ENCODE measurements at places on chromosomes 13 and 19.

GRCh38 chr13:30107521-30108136 lies 199.7 kb downstream of the KATNAL1 start:
- DNase-seq = peak; percentile 89

- no peak for DNase-seq
Measured at GRCh38 chr13:100794575-100794974, 120.0 kb upstream of the TMTC4 start.

DNA sequence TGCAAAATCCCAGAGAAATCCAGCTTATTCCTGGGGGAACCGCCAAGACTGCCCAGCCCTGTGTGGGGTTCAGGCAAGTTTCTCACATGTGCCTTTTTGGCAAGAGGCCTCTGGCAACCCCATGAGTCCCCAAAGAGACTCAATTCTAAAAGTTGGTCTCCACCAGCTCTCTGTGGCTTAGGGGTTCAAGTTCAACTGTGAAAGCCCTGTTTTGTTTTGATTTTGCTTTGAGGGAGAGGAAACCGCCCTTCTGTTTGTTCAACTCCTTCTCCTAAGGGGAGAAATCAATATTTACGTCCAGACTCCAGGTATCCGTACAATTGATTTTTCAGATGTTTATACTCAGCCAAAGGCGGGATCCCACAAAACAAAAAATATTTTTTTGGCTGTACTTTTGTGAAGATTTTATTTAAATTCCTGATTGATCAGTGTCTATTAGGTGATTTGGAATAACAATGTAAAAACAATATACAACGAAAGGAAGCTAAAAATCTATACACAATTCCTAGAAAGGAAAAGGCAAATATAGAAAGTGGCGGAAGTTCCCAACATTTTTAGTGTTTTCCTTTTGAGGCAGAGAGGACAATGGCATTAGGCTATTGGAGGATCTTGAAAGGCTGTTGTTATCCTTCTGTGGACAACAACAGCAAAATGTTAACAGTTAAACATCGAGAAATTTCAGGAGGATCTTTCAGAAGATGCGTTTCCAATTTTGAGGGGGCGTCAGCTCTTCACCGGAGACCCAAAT lies 583 bp upstream of the LDLR start:
- no peak for DNase-seq

DNA sequence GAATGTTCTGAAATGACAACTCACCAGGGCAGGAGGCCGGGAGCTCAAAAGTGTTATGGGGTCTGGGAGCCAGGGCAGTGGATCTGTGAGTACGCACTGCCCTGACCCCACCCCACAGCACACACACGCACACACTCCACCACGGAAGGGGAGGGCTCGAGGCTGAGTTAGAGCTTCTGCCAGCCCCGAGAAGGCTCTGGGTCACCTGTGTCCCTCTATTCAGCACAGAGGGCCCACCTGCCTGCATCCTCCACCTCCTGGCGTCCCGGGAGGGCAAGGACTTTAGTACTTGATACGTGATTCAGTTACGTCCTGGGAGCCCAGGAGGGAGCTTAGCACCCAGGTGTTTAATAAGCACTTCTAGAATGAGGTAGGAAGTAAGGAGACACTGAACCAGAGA lies 190.0 kb upstream of the GPR12 start:
- no peak for DNase-seq

GRCh38 chr19:30559446-30559845 lies 187.3 kb downstream of the ZNF536 start:
- no peak for DNase-seq

DNA sequence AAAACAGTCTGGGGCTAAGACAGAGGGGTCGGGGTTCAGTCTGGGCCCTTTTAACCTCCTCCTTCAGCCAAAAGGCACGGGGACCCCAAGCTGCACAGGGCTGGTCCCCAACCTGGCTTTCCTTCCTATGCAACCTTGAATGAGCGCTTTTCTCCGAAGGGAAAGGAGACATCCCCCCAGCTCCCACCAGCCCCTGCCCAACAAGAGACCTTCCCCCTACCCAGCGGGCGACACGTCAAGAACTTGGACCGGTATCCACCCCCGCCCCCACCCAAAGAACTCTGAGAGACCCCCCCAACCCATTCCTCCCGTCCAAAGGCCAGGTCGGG lies 35.0 kb upstream of the NANOS3 start:
- DNase-seq = no peak

DNA sequence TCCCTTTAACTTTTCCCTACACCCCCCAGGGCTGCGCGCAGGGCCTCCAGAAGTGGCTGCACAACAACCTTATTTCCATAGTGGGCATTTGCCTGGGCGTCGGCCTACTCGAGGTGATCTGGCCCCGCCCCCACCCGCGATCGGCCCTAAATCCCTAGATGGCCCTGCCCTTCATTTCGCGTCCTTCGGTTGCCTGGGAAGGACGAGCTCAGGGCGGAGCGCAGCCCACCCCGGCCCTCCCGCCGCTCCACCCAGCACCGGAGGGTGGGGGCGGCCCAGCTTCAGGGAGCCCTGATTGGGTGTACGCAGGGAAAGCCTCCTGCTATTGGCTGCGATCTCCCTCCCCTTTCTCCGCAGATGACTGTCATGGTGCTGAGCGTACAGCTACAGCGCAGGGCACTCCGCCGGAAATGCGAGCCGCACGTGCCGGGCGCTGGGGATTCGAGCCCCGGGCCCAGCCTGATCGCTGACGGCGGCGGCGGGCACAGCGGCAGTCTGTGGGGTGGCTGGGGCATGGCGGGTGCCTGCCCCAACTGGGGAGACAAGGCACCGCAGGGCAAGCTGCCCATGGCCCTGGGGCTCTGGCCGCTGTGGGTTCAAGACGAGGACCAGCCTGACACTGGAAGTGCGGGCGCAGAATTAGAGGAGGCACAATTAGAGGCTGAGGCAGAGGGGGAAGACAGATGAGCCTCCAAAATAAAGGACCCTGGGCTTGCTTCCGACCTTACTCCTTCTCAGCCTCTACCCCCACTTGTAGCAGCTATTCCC lies 4.3 kb downstream of the CD37 start:
- DNase-seq = peak; percentile 73

DNA sequence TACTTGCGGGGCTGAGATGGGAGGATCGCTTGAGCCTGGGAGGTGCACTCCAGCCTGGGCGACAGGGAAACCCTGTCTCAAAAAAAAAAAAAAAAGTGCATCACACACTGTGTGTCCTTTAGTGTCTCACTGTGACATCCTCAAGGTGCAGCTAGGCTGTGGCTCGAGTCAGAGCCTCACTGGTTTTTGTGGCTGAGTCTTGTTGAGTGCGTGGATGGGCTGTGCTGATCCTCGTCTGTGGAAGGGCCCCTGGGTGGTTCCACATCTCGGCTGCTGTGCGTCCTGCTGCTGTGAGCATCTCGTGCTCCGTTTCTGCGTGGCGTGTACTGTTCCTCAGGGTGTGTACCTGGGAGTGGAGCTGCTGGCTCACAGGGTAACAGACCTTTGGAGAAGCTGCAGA lies 11.2 kb downstream of the STK11 start:
- DNase-seq = no peak

DNA sequence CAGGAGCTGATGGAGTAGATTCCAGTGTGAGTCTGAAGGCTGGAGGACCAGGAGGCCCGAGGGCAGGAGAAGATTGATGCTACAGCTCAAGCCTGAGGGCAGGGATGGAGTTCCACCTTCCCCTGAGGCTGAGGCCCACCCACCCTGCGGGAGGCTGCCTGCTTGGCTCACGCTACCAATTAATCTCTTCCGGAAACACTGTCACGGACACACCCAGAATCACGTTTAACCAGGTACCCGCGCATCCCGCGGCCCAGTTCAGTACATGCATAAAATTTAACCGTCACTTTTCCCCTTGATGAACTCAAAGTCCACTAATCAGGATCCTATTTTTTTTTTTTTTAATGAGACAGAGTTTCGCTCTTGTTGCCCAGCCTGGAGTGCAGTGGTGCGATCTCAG lies 5.2 kb upstream of the ZNF628 start:
- DNase-seq = no peak

DNA sequence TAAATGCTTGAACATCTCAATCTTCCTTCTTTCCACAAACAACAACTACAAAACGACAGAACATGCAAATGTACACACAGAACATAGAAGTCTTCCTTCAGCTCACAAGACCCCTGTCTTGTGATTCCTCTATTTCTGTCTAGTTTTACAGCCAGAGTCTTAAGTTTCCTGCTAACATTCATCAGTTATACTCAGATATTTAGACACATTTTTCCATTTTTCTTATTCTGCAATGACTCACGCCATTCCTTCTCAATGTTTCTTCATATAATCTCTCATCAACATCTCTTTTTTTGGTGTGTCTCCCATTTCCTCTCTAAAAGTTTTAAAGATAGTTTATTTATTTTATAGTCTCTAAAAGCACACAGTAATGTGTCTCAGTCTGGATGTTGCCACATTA lies 1872.9 kb upstream of the PCDH20 start:
- peak; percentile 82 for DNase-seq

DNA sequence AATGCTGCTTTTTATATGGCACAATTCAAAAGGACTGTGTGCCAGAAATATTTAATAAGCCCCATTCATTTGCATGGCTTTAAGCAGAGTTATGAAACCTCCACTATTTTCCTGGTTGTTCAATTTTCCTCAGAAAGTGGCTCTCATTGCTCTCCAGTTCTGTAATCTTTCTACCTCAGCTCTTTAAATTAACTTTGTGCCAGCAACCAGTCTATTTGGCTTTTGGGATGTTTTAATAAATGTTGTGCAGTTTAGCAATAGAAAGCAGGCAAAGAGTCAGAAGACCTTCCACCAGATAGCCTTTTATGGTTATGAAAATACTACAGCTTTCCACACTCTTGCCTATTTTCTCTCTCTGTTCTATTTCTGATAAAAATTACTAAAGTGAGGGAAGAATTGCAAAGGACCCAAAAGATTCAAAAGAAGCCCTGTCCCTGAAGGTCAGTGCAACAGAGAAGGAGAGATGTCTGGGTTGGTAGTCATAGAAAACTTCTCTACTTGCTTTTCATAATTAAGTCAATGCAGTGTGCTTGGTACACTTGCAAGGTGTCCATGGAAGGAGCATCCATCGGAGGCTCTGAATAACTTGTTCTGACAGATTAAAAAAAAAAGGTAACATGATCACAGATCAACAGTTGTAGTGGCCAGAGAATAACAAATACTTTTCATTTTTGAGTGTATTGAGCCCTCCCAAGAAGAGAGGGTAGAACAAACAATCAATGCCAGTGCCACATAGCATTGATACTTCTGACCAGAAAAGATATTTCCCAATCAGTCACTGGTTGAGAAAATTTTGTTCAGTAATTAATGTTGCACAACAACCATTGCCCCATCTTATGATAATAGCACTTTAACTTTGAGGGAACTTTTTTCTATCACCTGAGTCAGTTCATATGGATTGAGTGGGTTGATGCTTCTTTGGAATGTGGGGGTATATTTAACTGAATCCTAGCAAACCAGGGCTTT lies 48.4 kb upstream of the SPRY2 start:
- DNase-seq = no peak

GRCh38 chr13:70835371-70835770 lies 727.1 kb upstream of the KLHL1 start:
- DNase-seq = no peak

DNA sequence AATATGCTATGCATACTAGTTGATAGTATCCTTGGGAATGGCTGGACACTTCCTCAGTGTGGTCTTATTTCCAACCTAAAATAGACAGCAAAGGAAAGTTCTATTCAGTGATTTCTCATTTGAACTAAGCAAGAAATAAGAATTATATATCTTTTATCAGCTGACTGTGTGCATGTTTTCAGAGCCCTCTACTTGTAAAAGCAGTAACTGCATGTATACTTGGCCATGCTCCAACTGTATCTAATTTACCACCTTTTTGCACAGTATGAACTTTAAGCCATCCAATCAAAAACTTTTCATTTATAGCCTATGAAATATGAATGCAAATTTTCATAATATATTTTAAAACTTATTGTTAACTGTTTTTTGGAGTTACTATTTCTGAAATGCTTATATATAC lies 136.4 kb upstream of the PCDH9 start:
- DNase-seq = peak; percentile 2

DNA sequence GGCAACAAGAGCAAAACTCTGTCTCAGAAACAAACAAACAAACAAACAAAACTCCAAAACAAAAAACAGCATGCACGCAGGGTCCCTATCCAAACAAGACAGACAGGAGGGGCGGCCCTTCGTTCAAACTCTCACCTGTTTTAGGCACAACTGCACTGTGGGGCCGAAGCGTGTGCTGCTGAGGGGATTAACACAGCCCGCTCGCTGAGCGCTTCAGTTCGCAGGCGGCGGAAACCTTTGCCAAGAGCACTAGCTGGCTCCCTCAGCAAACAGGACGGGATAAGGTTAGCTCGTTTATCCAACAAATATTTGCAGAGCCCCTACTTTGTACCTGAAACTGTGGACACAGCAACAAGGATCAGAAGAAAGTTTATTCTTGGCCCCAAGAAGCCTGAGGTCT lies 1.6 kb upstream of the ADPRHL1 start:
- no peak for DNase-seq

- no peak for DNase-seq
Measured at GRCh38 chr13:71087006-71087405, 780.0 kb downstream of the DACH1 start.

DNA sequence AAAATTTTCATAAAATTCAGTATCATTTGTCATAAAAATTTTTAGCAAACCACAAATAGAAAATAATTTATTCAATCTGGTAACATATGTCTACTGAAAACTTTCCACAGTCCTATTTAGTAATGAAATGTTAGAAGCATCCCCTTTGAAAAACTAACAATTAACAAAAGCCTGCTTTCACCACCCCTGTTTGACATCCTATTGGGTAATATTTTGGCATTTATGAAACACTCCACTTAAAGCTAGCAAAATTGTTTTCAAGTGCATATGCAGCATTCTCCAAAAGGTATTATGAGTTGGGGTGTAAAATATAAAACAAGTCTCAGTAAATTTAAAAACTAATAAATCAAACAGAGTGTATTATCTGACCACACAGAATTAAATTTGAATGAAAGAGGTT lies 189.4 kb downstream of the NBEA start:
- no peak for DNase-seq

DNA sequence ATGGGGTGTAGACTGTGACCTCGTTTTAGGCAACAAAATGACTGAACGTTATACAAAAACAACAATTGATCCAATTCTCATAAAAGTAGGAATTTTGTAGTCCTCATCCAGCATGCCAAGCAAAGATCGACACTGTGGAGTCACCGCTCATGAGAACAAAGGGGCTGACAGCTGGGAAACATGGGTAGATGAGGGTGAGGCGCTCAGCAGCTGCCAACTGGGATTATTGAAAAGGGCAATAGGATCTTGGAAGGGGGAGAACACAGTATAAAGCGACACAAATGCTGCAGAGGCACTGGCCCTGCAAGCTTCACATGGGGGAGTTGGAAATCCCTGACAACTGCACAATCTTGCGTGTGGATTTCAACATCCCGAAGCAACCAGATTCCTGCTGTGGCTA lies 5.4 kb upstream of the ZNF765 start:
- DNase-seq = no peak

GRCh38 chr19:7637374-7638256 lies 705 bp downstream of the STXBP2 start:
- DNase-seq = no peak

- DNase-seq = no peak
Measured at GRCh38 chr19:13176345-13176744, 26.1 kb downstream of the IER2 start.

DNA sequence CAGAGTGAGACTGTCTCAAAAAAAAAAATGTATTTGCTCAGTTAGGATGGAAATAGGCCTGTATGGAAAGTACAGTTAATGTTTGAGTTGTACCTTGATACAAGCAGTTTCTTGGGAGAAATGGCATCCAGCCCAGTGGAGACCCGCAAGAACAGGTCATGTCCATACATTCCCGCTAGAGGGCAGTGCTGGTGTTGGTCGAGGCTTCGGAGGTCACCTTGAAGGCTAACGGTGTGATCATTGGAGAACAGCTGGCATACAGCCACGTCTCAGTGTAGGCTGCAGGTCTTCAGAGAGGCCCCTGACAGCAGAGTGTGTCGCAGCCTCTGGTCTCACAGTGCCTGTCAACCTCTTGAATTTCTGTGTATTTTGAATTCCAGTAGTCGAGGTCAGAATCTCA lies 7.5 kb downstream of the ZNF610 start:
- DNase-seq = peak; percentile 26

Measured in fibroblast of skin of back (primary cell).